ENCODE measurements at places on chromosomes 5 and 9.

DNA sequence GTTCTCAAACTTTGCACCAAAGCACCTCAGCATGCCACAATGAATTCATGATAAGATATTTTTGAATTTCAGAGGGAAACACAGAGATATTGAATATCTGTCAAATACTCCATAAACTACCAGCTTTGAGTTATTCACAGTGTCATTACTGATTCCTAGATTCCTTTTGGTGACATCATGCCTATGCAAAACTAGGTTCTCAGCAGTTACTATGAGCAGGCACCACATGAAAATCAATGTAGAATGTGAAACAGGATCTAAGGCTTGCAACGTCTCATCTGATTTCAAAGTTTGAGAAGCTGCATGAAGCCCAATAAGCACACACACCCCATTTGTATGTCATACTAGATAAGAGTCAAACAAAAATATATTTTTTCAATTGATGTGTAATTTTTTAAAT lies 426.5 kb downstream of the NR2F1-AS1 start:
- no peak for DNase-seq

- DNase-seq: no peak
Measured at GRCh38 chr9:75112789-75113188, 24.5 kb downstream of the OSTF1 start.

GRCh38 chr9:2128141-2128540 lies 113.0 kb downstream of the SMARCA2 start:
- DNase-seq: no peak

DNA sequence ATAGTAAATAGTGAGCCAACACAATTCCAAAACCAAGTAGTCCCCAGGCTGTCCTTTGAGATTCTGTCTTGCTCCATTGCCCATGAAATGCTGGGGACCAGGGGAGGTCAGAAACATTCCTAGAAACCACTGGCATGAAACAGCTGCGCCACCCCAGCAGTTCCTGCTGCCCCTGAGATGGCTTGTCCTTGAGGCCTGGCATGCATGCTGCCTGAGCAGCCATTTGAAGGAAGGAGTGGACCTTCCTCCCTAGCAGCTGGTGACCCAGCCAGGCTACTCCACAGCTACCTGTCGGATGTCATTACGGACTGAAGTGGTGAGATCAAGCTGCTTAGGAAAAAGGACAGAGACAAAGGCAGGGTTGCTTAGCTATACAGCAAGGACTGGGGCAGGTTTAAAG lies 260.6 kb downstream of the DENND1A start:
- DNase-seq: no peak
